ENCODE measurements at places on chromosomes 3 and 15.

GRCh38 chr3:72844436-72844993, 3.7 kb downstream of the SHQ1 start:
- DNase-seq, result peak; percentile 13

GRCh38 chr15:45263854-45264253, 11.8 kb downstream of the SLC28A2 start:
- DNase-seq, result no peak

GRCh38 chr3:3705090-3705775, 94.0 kb upstream of the LRRN1 start:
- DNase-seq, result no peak

GRCh38 chr15:69435985-69436384, 16.6 kb upstream of the RPLP1 start:
- no peak for DNase-seq

GRCh38 chr3:193253986-193254660, 13.1 kb downstream of the PLAAT1 start:
- no peak for DNase-seq

DNA sequence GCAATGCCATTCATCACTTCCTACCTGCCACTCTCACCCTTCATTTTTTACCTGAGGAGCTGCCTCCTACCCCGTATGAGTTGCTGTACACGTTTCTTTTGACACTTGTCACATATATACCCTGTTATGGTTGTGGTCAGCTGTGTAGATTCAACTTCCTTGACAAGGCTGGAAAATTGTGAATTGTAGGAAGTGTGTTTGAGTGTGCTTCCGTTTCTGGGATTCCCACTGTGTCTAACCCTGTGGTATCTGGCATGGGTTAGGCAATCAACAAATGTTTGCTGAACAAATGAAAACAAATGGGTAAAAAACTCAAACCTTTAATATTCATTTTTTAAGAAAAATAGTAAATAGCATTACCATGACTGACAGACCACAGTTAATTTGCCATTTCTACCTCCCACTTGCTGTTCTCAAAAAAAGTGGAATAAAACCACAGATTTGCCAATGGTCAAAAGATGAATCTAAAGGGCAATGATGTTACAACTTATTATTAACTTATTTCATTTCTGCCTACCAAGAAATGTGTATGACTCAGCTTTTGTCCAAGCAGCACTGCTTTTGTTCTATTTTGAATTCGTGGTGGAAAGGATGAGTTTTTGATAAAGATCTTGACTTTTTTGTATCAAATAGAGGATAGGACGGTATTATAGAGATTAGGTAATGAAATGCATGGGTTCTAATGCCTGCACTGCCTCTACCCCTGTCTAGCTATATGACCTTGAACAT, 404.6 kb downstream of the LPP start:
- DNase-seq, result peak; percentile 48

DNA sequence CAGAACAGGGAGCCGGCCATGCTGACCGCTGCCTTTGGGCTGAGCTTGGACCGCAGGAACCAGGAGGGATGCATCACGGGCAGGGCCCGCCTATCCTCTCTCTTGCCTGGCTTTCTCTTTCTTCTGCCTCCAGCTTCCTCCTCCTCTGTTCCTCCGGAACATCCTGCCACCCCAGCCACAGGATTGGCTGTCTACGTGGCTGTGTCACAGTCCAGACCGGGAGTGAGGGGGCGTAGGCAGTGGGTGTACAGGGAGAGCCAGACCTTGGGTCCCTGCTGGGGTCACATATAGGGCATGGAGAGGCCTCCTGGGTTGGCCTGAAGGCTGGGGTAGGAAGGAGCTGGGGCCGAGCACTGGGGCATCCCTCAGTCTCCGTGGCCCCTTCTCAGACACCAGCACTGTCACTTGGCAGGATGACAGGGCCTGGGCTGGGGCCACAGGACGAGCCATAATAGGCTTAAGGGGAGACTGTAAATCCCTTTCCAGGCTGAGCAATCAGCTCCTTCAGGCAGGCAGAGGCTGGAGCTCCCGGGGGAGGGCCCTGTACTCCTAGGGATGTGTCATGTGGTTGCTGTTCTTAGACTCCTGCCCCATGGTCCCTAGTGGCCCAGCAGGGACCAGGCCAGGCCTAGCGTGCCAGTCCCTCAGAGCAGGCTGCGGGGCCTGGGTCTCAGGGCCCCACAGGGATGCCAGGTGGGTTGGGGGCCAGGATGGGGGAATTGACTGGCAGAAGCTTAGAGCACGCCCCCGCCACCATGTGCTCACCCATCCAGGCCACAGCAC, 25.4 kb downstream of the LINGO1 start:
- peak; percentile 76 for DNase-seq

GRCh38 chr3:138186221-138186620, 880 bp upstream of the ARMC8 start:
- DNase-seq, result no peak

DNA sequence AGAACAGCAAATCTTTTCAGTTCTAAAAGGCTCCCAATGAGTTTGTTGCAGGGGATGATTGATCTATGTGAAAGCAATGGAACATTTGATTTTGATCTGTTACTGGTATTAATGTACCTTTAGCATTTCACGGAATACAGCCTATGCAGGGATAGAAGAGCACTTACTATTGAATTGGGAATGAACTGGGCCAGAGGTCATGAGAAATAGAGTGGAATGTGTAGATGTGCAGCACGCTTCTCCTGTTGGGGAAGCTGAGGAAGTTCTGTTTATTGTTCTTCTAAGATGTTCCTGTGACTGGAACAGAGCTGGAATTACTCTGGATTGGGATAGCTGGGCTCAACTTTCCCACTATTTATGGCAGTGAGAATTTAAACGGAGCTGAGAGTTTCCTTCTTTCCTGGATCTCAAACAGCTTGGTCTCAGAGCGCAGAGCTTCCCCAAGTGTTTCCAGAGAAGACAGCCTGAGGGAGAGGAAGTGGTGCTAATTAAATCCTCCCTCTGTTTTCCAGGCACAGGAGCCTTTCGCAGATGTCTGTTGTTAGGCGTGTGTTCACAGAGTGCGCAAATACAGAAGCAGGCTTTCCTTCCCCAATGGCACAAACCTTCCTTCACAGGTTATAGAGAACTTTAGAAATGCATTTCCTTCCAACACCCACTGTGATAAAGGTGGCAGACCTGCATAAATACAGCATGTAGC, 32.5 kb downstream of the TPRG1 start:
- peak; percentile 24 for DNase-seq

- no peak for DNase-seq
Observed at GRCh38 chr15:70293591-70294470, 196.1 kb upstream of the TLE3 start.

DNA sequence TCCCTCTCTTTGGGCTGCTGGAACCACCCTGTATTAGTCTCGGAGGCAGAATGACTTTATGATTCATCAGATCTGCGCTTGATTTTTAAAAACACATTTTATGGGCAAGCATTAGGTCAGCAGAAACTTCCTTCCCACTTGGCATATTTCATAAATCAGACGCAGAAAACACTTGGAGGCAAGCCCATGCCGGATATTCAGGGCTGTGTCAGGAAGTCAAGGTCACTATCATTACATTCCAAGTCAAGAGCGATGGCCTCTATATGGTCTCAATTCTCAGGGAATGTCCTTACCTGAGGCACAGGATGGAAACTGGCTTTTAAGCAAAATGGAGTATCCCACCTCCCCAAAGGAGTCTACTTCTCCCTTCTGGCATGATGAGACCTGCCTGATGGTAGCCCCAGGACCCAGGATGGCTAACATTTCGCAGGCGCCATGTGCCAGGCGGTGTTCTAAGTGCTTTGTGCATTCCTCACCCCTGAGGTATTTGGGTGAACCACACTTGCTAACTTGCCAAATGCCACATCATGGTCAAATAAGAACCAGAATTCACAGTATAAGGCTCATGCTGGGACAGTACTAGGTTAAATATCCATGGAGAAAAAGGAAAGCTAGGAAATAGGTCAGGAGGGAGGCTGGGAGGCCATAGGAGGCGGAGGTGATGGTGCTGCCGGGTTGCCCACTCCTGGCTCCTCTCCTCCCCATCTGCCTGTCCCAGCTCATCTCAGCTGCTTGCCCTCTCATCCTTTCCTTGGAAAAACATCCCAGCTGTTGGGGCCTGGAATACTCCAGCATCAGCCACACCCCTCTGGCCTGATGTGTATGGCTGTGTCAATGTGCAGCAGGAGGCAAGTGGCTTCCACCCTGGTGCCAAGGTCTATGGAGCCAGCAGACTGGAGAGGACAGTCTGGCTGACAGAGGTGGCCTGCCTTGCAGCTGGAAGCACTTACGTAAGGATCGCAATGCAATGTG, 18.8 kb downstream of the BCL2L10 start:
- DNase-seq, result peak; percentile 91

DNA sequence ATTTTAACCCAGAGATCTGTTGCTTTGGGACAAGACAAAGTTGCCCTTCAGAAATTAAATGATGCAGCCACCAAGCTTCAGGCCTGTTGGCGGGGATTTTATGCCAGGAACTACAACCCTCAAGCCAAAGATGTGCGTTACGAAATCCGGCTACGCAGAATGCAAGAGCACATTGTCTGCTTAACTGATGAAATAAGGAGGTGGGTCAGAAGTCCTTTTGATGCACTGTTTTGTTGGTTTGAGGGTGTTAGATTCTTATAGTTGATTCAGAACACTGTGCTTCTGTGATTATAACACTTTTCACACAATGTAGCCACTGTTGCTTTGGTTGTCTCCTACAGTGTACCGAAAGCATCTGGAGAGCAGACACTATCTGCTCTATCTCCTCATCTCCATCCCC, 20.8 kb upstream of the NXPE3 start:
- DNase-seq, result no peak

DNA sequence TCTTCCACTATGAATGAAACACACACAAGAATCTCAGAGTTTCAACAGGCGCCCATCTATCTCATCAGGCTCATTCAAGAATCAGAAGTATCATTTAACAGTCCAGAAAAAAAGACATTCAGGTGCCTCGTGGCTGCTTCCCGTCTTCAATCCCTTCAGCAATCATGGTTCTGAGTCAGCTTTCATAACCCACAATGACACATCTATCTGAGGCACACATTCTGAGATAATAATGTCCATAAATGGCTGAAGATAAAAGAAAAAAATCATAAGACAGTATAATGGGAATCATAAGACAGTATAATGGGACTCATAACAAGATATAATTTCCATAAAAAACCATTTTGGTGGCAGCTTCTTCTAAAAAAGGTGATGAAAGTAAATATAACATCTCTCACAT, 52.4 kb downstream of the TNIK start:
- DNase-seq, result peak; percentile 89

DNA sequence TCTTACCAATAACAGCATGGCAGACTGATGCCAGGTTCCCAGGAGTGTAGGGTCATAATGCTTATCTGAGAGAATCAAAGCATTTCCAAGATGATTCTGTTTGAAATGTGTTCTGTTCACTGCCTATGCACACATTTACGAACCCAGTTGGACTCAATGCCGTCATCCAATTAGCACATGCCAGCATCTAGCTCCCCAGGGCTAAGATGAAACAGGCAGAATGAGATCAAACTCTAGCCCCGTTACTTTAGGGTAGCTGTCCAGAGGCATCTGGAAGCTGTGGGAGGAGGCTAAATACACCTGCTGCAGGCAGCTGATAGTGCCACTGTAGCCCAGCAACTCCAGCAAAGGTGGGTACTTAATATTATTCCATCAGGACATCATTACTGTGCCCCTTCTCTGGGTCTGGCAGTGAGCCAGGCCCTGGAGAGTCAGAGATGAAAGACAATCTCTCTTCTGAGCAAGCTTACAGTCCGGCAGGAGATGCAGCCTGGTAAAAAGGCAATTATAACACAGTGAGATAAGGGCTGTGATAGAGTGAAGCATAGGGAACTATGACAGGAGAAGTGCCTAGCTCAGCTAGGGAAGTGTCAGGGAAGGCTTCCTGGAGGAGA, 156.4 kb upstream of the PPP2R3A start:
- no peak for DNase-seq

GRCh38 chr15:46636206-46636605, 1001.4 kb downstream of the SQOR start:
- DNase-seq, result peak; percentile 0

DNA sequence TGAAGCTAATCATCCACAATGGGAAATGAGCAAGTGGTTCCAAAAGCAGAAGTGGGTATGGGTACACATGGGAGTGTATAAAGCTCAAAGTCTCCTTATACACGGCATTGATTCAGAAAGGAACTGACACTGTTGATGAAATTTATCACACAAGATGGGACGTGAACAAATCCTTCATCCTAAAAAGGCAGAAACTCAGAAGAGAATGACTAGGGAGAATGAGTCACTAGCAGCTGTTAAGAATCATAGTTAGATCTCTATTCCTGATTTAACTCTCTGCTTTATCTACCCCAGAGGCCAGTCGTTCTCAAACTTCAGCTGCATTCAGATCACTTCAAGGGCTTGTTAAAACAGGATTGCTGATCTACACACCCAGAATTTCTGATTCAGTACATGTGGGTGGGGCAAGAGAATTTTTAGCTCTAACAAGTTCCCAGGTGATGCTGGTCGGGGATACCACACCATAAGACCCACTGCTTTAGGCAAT, 97.7 kb upstream of the PHLDB2 start:
- DNase-seq, result peak; percentile 93

GRCh38 chr3:161500068-161500796, 3.6 kb downstream of the OTOL1 start:
- peak; percentile 16 for DNase-seq

- DNase-seq, result peak; percentile 39
Observed at GRCh38 chr3:39106281-39106811, 1.1 kb downstream of the GORASP1 start.

DNA sequence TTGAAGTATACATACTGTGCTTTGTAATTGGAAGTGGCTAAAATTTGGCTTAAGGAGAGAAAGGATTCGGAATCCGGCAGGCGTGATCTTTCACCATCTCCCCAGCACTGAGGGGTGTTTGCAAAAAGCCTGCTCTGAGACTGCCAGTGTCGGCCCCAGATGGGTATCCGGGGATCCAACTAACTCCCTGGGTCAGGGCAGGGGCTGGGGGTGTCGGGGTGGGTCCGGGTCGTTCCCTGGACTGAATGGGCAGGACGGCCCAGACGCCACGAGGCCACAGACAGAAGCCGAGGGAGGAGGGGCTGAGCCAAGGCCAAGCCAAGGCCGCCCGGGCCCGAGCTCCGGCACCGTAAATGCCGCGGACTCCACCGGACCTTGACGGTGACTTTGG, 349 bp downstream of the PPIB start:
- DNase-seq, result no peak

GRCh38 chr3:122921791-122922651, 105.5 kb downstream of the SEMA5B start:
- DNase-seq, result peak; percentile 5

DNA sequence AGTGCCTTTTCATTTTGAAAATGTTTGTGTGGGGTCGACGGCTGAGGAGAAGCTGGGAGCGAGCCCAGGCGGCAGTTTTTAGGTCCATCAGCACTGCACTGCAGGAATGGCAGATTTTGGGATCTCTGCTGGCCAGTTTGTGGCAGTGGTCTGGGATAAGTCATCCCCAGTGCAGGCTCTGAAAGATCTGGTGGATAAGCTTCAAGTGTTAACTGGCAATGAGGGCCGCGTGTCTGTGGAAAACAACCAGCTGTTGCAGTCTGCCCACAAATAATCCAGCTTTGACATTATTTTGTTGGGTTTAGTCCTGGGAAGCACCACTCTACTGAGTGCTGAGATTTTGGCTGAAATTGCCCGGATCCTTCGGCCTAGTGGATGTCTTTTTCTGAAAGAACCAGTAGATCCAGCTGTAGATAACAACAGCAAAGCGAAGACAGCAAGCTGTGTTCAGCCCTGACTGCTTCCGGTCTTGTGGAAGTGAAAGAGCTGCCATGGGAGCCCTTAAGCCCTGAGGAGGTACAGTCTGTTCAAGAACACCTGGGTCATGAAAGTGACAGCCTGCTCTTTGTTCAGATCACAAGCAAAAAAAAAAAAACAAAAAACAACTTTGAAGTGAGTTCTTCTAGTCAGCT, 13.1 kb upstream of the ANP32A start:
- DNase-seq, result no peak

All from fibroblast of skin of right biceps (primary cell).